ENCODE measurements at places on chromosomes 13 and 19. TPM values are rescaled to one million over a fixed set of nuclear protein-coding genes. Genes with fewer than 3 reads are reported as not detected.

Gene CD209
- polyA plus RNA-seq: 0.56 TPM

Gene HSPB6
- polyA plus RNA-seq: 2.9 TPM

Gene FXYD3
- polyA plus RNA-seq: 0.70 TPM

Gene KLK15
- 0.07 TPM for polyA plus RNA-seq

Gene FGF22
- polyA plus RNA-seq: 0.20 TPM

Gene CASP14
- polyA plus RNA-seq: not detected

Gene SLC25A23
- 7.5 TPM for polyA plus RNA-seq

Gene CRLF1
- polyA plus RNA-seq: 6.3 TPM

Gene ZNF415
- 4.8 TPM for polyA plus RNA-seq

Gene ATP4A
- not detected for polyA plus RNA-seq

Gene ZFP82
- polyA plus RNA-seq: 3.5 TPM

Gene ZNF792
- polyA plus RNA-seq: 3.0 TPM

Data from spleen (tissue), 13 donors.